CD4-positive, alpha-beta memory T cell (primary cell): ENCODE measurements at places on chromosomes 11 and 22. TPM values are rescaled to one million over a fixed set of nuclear protein-coding genes. Genes with fewer than 3 reads are reported as not detected.
A peak's percentile ranks its signal among the peaks of the same experiment; 100 is the strongest.

DNA sequence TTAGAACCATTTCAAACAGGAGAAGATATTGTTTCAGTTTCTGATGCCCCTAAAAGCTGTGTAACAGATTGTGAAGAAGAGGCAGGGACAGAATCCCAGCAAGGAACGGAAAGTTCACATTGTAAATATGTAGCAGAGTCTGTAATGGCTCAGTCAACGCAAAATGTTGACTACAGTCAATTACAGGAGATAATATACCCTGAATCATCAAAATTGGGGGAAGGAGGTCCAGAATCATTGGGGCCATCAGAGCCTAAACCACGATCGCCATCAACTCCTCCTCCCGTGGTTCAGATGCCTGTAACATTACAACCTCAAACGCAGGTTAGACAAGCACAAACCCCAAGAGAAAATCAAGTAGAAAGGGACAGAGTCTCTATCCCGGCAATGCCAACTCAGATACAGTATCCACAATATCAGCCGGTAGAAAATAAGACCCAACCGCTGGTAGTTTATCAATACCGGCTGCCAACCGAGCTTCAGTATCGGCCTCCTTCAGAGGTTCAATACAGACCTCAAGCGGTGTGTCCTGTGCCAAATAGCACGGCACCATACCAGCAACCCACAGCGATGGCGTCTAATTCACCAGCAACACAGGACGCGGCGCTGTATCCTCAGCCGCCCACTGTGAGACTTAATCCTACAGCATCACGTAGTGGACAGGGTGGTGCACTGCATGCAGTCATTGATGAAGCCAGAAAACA is 40.8 kb downstream of the IGLL1 start:
- H3K27ac ChIP-seq = no peak overlapping the region
- no peaks in the 10 kb centered on the region for H3K27me3 ChIP-seq
- DNase-seq = peak; percentile 74
- no peak overlapping the region for H3K4me3 ChIP-seq
- H3K4me1 ChIP-seq = peaks cover 4% of the 10 kb centered on the region

DNA sequence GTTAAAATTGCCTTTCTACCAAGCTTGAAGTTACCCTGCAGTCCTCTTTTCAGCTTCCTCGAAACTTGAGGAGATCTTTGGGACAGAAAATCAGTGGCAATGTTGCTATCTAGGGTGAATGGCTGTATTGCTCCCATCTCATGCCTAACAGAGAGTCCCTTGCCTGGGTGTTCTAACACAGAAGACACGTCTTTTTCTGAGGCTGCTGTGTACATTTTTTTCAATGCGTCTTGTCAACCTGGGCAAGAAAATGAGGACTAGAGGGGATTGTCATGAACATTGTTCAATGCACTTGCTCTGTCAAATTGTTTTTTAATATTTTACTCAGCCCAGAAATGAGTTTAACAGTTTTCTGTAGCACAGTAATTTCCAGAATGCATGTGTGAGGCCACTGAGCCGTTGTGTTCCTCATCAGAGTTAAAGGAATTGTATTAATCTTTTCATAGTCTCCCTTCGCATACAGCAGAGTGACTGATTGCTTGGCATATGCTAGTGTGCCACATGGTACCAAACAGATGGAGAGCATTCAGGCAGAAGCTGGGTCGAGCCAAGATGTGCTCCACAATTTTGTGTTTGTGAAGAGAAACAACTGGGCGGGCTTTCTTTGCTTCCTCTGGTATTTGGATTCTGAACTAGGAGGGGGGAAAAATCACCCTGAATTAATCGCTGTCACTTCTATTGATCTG is 86.0 kb downstream of the CASP12 start:
- DNase-seq = no peak
- no peak overlapping the region for H3K4me3 ChIP-seq
- no peaks in the 10 kb centered on the region for H3K36me3 ChIP-seq
- no peaks in the 10 kb centered on the region for H3K4me1 ChIP-seq
- no peaks in the 10 kb centered on the region for H3K27me3 ChIP-seq

- peak; percentile 94 for DNase-seq
- peaks cover 7% of the 10 kb centered on the region for H3K27me3 ChIP-seq
- no peaks in the 10 kb centered on the region for H3K36me3 ChIP-seq
- peak overlapping the region; percentile 91 for H3K27ac ChIP-seq
Measured at GRCh38 chr22:30435674-30436126, 10.1 kb downstream of the MTFP1 start.

The HSPB2 gene
- polyA plus RNA-seq = not detected

GRCh38 chr22:20782596-20783299 is 8.8 kb downstream of the SERPIND1 start:
- no peaks in the 10 kb centered on the region for H3K27me3 ChIP-seq
- no peak for DNase-seq
- peaks cover 18% of the 10 kb centered on the region for H3K36me3 ChIP-seq
- peaks cover 11% of the 10 kb centered on the region for H3K4me1 ChIP-seq
- H3K27ac ChIP-seq = no peak overlapping the region
- no peak overlapping the region for H3K4me3 ChIP-seq

The ABCG4 gene
- not detected for polyA plus RNA-seq

DNA sequence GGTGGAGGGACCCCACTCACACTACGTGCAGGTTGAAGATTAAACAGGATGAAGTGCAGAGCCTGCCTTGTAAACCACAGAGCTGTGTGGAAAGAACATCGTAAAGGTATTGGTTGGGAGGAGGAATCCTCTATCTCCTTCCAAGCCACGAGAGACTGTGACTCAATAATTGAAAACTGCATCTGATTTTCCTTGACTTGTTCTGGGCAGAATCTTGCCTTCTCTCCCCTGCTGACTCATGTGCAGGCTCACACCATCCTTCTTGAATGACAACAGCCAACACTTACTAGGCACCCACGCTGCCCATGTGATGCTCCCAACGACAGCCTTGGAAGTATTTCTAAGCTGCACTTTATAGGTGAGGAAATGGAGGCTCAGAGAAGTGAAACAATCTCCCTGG is 563.0 kb downstream of the MIAT start:
- H3K4me3 ChIP-seq = no peak overlapping the region
- no peaks in the 10 kb centered on the region for H3K27me3 ChIP-seq
- H3K36me3 ChIP-seq = no peaks in the 10 kb centered on the region
- no peak overlapping the region for H3K27ac ChIP-seq
- no peak for DNase-seq
- H3K4me1 ChIP-seq = no peaks in the 10 kb centered on the region

DNA sequence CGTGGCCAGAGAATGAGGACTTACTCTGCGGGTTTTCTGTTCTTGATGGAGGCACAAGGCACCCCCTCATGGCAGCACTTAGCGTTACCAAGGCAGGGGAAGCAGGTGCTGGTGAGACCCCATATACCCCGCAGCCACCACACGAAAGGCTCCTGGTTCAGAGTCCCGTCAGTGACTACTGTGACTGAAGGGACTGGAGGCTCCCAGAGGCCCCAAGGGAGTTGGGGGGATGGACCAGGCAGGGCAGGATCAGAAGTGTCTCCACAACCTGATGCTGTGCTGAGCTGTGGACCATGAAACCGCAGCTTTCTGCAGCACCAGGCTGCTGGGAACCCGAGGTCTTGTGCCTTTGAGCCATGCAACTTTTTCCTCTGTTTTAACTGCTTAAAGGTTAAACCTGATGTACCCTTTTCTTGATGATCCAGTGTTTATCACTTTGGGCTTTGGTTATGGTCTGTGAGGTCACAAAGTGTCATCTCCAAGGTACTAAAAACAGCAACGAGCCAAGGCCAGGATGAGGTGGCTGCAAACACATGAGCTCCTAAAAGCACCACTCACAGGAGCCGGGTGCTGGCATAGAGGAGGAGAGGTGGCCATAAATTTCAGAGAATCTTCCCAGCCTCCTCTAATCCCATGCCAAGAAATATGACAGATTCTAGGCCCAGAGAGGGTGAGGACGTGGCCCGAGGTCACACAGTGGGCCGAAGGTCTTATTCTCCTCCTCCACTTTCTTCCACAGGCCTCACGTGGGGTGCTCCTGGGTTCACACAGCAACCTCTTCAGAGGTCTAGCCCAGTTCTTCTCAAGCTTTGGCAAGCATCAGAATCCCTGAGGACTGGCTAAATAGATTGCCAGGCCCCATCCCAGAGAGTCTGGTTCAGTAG is 4.2 kb upstream of the LRRC32 start:
- peaks cover 32% of the 10 kb centered on the region for H3K4me1 ChIP-seq
- no peak overlapping the region for H3K4me3 ChIP-seq
- no peaks in the 10 kb centered on the region for H3K27me3 ChIP-seq
- no peak overlapping the region for H3K27ac ChIP-seq
- H3K36me3 ChIP-seq = no peaks in the 10 kb centered on the region
- no peak for DNase-seq

- DNase-seq = no peak
- H3K4me3 ChIP-seq = no peak overlapping the region
- peaks cover 37% of the 10 kb centered on the region for H3K27me3 ChIP-seq
- H3K36me3 ChIP-seq = no peaks in the 10 kb centered on the region
Measured at GRCh38 chr11:69638941-69639681, 1.8 kb upstream of the CCND1 start.

- no peaks in the 10 kb centered on the region for H3K27me3 ChIP-seq
- no peak overlapping the region for H3K4me3 ChIP-seq
- H3K27ac ChIP-seq = no peak overlapping the region
- H3K36me3 ChIP-seq = no peaks in the 10 kb centered on the region
- H3K4me1 ChIP-seq = no peaks in the 10 kb centered on the region
- DNase-seq = no peak
Measured at GRCh38 chr11:22699388-22699787, 33.0 kb downstream of the GAS2 start.

The APOBEC3H gene
- 6.2 TPM for polyA plus RNA-seq

The LMF2 gene
- polyA plus RNA-seq = 33.8 TPM

The MMP27 gene
- polyA plus RNA-seq = not detected

- H3K4me3 ChIP-seq = peak overlapping the region; percentile 59
- peaks cover 55% of the 10 kb centered on the region for H3K4me1 ChIP-seq
- H3K27me3 ChIP-seq = no peaks in the 10 kb centered on the region
- DNase-seq = no peak
- H3K36me3 ChIP-seq = peaks cover 7% of the 10 kb centered on the region
Measured at GRCh38 chr22:20080776-20081654, 974 bp downstream of the DGCR8 start.

DNA sequence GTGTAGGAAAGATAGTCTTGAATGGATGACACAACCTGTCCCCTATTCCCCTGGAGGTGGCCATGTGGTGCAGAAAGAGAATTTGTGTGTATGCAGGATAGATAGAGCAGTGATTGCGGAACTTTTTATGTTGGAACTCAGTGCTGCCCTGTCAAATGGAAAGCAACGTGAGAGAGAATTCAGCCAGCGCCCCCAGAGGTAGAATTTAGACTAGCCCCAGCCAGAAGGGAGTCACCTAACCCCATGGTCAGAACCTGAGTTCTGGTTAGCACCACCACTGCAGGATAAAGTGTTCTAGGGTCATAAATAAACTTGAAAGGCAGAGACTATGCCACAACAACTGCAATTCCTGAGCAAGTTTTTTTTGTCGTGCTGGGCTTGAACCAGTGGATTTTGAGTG is 152.9 kb upstream of the GRIA4 start:
- no peaks in the 10 kb centered on the region for H3K27me3 ChIP-seq
- no peaks in the 10 kb centered on the region for H3K4me1 ChIP-seq
- H3K36me3 ChIP-seq = no peaks in the 10 kb centered on the region
- H3K27ac ChIP-seq = no peak overlapping the region

- H3K4me3 ChIP-seq = no peak overlapping the region
- no peak overlapping the region for H3K27ac ChIP-seq
- no peak for DNase-seq
- H3K27me3 ChIP-seq = no peaks in the 10 kb centered on the region
Measured at GRCh38 chr11:127464325-127464724, 463.8 kb upstream of the KIRREL3 start.

- H3K36me3 ChIP-seq = no peaks in the 10 kb centered on the region
- no peak overlapping the region for H3K27ac ChIP-seq
- H3K4me3 ChIP-seq = no peak overlapping the region
- no peak for DNase-seq
- peaks cover 6% of the 10 kb centered on the region for H3K4me1 ChIP-seq
Measured at GRCh38 chr11:108003623-108004022, 5.1 kb upstream of the CUL5 start.

GRCh38 chr22:27886843-27887151 is 32.3 kb downstream of the PITPNB start:
- no peak for DNase-seq
- H3K4me3 ChIP-seq = no peak overlapping the region
- no peaks in the 10 kb centered on the region for H3K27me3 ChIP-seq
- H3K36me3 ChIP-seq = peaks cover 32% of the 10 kb centered on the region

DNA sequence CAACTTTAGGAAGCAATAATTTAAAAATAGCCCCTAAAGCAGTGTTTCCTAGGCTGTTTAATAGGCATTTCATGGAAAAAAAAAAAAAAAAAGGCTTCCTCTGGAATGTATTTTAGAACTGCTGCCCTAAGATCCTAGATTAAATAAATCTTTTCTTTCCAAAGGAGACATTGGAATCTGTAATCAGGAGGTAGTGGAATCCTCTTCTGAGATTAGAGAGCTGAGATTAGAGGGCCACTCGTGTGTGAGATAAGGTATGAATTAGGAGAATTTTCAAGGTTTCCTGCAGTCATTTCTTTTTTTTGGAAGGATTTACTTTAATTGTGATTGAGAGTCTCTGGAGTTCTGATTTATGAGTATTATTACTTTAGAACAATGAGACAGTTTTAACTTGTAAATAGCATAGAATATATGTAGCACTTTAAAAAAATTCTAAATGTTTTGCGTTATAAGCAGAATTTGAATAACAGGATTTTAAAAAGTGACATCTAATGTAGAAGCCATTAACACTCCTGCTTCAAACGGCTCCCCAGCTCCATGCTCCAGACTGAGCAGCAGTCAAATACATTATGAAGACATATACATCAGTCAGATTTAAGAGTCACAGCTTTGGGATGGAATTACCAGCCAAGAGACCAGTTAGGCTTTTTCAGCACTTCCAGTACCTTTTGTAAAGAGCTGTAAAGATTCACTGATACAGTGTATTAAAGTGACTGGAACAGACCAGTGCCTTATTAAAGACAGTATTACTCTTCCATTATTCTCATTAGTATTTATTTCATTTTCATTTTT is 5.0 kb downstream of the EED start:
- no peaks in the 10 kb centered on the region for H3K27me3 ChIP-seq
- DNase-seq = no peak
- no peaks in the 10 kb centered on the region for H3K36me3 ChIP-seq
- peaks cover 70% of the 10 kb centered on the region for H3K4me1 ChIP-seq
- no peak overlapping the region for H3K4me3 ChIP-seq

The DLAT gene
- polyA plus RNA-seq = 33.4 TPM

GRCh38 chr11:24903555-24903954 is 406.7 kb downstream of the LUZP2 start:
- H3K36me3 ChIP-seq = no peaks in the 10 kb centered on the region
- H3K27me3 ChIP-seq = no peaks in the 10 kb centered on the region
- H3K4me3 ChIP-seq = no peak overlapping the region
- H3K4me1 ChIP-seq = no peaks in the 10 kb centered on the region
- no peak for DNase-seq

DNA sequence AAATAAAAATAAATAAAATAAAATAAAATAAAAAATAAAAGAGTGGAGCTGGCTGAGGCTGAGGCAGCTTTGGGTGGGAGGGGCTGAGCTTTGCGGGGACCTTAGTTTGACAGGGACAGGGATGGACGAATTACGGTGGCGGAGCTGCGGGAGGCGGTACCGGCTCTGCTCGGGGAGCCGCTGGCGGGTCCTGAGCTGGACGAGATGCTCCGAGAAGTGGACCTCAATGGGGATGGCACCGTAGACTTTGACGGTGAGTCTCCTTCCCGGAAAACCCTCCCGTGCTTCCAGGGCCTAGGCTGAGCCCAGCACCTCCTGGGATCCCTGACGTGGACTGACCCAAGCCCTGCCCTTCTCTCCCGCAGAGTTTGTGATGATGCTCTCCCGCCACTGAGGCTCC is 3.1 kb downstream of the CABP4 start:
- H3K4me3 ChIP-seq = no peak overlapping the region
- no peaks in the 10 kb centered on the region for H3K27me3 ChIP-seq
- H3K4me1 ChIP-seq = no peaks in the 10 kb centered on the region
- no peaks in the 10 kb centered on the region for H3K36me3 ChIP-seq
- no peak overlapping the region for H3K27ac ChIP-seq

- peak overlapping the region; percentile 42 for H3K4me3 ChIP-seq
- DNase-seq = no peak
- no peaks in the 10 kb centered on the region for H3K36me3 ChIP-seq
- no peaks in the 10 kb centered on the region for H3K27me3 ChIP-seq
Measured at GRCh38 chr11:1573903-1574237, 1.8 kb upstream of the DUSP8 start.
